ENCODE measurements at places on chromosomes 6 and 20.
A peak's percentile ranks its signal among the peaks of the same experiment; 100 is the strongest.

DNA sequence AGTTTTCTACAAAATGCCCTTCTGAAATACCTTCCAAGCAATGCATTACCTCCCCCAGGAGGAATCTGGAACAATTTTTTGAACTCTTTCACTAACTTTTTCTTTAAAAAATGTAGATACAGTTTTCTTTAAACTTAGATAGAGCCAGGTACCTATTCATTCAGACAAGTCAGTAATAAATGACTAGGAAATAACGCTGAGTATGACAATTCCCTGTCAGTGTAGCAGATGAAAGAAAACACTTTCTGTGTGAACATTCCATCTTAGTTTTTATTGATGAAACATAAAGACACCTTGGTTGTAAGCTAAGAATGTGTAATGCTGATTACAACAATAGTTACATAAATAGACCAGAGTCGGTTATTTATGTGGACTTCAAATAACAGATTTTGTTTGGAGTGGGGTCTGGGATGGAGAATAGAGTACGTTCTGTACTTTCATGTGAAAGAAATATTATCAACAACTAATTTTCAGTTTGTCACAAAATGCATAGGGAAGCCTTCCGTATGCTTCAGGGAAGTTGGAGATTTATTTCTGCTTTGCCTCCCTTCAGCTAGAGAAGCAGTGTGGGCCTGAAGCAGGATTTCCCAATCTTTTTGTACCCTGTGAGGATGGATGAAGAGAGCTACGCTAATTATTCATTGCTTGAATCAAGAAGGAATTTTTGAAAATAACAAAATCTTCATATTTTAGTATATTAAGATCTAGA lies 19.2 kb upstream of the QKI start:
- DNase-seq = no peak

DNA sequence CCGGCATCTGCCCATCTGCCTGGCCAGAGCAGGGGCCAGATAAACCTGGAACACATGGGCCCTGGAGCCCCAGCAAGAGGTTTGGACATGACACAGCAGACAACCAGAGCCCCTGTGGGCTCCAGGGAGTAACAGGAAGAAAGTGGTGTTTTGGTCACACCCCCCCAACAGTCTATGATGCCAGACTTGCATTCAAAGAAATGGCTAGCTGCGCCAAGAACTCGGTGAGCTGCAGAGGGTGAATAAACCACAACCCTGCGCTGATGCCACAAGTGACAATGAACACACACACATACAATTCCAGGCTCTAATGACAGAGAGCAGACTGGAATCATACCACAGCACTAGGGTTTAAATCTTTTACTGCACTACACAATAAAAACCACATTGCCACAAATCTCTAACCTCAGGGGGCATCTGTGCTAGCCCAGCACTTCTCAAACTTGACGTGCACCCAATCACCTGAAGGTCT lies 34.0 kb downstream of the TRERF1 start:
- DNase-seq = no peak

GRCh38 chr20:17872434-17872833 lies 96.2 kb downstream of the SNX5 start:
- DNase-seq = no peak

DNA sequence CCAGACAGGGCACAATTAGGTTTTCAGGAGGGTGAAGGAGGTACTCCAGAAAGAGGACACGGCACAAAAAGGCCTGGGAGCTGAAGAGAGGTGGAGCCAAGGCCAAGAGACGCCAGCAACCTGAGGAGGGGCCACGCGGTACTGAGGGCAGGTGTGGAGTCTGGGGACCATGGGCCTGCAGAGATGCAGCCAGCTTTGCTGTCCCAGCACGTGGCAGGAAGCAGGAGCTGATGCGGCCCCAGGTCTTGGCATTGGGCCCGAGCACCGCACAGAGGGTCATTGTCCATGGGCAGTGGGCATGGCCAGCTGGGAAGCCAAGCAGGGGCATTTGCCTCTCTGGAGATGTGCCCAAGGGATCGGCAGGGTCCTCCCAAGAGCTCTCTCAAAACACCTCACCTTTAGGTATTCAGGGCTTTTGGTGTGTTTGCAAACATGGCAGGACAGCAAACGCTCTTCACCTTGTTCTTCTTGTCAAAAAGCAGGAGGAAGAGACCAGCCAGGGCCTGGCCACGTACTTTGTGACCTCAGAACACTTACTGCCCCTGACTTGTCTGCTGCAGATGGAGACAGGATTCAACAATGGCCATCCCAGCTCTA lies 1.4 kb upstream of the BPIFB1 start:
- no peak for DNase-seq

DNA sequence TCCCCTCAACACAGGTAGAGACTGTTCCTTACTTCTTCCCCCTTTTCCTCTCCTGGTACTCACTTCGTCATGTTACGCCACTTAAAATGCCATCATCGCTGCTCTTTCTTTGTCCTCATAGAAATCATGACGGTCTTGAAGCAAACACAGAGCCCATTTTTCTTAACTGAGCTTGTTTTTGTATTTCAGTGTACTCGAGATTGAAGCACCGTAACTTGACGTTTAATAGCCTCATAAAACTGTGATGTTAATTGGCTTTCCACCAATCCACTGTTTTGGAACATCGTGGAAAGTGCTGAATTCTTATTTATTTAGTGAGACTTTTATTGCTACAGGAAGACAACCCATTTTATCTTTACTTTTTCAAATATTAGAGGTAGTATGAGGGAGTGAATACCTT lies 38.7 kb downstream of the DUSP22 start:
- no peak for DNase-seq

DNA sequence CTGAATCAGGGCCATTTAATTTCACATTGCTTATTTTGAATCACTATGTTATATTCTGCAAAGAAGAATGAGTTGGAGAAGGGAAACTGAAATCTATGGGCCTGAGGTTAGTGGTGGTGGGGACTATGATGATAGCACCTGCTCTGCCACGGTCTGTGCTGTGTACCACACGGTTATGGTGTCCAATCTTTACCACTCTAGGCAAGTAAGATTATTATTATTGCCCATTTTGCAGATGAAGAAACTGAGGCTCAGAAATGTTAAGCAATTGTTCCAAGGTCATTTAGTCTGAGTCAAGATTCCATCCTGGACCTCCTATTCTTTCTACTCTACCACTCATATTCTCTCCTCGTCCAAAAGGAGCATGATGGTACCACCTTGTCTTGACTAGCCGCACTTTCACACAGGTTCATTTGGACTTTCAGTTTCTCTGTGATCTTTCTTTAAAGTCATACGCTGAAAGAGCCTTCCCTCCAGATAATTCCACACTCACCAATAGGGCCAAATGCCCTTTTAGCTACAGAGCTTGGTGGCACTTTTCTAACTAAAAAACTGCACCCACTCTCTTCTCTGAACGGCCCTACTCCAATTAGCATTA lies 56.2 kb downstream of the GFOD1 start:
- DNase-seq = no peak

DNA sequence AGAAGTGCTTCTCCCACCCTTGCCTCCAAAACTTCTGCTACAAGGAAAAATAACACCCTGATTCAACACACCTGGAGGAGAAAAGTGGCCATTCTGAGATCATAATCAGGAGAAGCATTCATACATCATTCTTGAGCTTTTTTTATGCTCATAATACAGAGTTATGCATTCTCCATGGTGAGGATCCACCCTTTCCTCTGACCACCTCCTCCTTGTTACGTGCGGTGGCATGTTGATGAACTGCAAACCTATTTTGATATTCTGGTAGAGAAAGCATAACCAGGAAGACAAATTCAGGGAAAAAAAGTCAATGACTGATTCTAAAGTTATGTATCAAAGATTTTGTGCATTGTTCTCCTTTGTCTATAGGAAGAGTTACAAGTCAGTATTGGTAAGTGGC lies 169.8 kb downstream of the KLHL32 start:
- DNase-seq = no peak

- no peak for DNase-seq
Observed at GRCh38 chr6:50818673-50819072, at the start of gene TFAP2B. TSS of gene TFAP2B (plus strand) at chr6:50818871. CDS start at chr6:50818892, 21 bp downstream.

- DNase-seq = no peak
Observed at GRCh38 chr20:36895036-36895435, 19.1 kb downstream of the TLDC2 start.

- DNase-seq = no peak
Observed at GRCh38 chr6:10961837-10962236, 75.0 kb downstream of the SYCP2L start.

- DNase-seq = peak; percentile 50
Observed at GRCh38 chr6:104604685-104605084, 255.0 kb downstream of the HACE1 start.

DNA sequence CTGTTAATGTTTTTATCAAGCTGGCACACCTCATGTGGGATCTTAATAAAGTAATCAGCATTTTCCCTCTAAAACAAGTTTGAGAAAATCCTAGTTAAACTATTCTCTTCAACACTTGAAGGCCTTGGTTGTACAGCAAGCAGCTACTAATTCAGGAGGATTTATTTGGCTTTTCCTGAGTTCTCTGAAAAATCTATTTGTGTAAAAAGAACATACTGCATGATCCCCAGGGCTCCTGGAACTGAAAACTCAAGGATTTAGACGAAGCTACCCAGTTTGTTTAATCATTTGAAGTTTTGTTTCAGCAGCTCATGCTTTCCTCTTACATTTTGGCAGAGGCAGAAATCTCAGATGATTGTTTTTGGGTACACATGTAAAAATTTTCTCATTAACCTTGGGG lies 309.6 kb upstream of the FLRT3 start:
- DNase-seq = no peak

DNA sequence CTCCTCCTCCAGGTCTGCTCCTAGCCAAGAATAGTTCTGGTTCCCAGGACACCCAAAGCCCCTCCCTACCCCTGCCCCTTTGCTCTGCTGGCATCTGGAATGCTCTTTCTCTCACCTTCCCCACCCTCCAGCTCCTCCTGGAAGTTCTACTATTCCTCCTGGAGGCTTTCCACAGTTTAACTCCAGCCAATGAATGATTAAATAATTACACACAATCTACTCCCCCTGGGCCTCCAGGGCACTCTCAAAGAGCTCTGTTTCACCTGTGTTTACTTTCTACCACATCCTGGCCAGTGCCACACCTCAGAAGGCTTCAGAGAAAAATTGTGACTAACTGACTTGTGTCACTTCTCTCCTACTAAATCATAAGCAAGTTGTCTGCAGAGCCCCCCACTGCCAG lies 36.2 kb downstream of the GCM1 start:
- no peak for DNase-seq

Data from HFF-Myc (cell line).